Mucosa of gallbladder (tissue), 1 donor: ENCODE measurements at places on chromosomes 13 and 19.

GRCh38 chr19:16931306-16931705 is 42.5 kb downstream of the F2RL3 start:
- DNase-seq = no peak

- no peak for DNase-seq
Measured at GRCh38 chr13:72109863-72110262, 242.9 kb upstream of the DACH1 start.

GRCh38 chr19:32407004-32407992 is 1.7 kb downstream of the DPY19L3 start:
- DNase-seq = no peak

GRCh38 chr19:5563008-5563431 is 4.7 kb downstream of the TINCR start:
- no peak for DNase-seq

GRCh38 chr13:93687261-93687660 is 460.7 kb downstream of the GPC6 start:
- no peak for DNase-seq

DNA sequence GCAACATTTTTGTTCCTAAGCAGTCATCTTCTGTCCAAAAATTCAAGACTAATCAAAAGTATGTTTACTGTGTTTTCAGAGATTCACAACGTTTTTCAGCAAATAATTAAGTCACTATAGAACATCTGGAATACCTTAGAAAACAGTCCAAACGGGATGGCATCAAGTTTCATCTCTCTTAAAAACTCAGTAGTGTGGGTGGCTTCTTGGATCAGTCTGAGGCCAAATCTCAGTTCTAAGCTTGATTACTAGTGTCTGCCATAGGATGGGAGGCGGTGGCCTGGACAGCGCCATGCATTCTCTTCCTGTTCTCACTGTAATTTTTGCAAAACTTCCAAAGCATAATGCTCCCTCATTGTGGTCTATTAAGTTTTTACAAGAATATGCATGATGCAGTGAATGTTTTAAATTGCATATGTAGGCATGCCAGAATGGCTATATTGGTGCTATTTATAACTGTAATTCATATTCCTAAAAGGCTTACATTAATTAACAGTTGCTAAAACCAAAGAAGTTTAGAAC is 37.1 kb downstream of the ANKRD10 start:
- no peak for DNase-seq

DNA sequence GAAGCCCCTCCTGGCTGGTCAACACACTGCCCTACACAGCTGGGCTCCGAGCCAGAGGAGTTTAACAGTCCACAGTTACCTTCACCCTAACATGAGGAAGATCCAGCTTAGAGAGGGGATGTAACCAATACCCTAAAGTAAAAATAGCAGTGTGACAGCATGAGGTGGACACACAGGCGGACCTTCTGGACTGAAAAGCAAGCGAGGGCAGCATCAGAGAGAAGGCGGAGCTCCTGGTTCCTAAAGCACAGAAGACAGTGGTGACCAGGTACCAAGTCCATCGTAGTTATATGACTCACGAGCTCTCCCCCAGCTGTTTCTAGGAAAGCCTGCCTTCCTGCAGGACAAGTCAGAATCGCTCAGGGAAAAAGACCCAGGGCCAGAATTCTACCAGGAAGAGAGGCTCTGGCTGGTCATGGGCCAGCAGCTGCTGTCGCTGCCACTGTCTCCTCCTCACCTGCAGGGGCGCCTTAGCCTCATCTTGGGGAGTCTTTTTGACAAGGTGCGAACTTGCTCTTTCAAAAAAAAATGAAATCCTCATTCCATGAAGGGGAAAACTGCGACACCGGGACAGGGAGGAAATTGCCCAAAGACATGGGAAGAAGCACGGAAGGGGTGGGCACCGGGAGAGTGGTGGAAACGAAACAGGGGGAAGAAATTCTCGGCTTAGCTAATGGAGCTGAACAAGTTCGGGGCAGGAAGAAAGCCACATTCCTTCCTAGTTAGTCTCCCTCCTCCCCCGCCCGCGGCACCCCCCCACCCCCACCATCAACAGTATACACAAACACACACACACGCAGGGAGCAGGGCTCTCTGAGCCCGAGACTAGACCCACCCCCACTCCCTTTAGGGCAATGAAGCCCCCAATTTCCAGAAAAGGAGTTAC is 1.7 kb downstream of the ELL start:
- DNase-seq = peak; percentile 81

DNA sequence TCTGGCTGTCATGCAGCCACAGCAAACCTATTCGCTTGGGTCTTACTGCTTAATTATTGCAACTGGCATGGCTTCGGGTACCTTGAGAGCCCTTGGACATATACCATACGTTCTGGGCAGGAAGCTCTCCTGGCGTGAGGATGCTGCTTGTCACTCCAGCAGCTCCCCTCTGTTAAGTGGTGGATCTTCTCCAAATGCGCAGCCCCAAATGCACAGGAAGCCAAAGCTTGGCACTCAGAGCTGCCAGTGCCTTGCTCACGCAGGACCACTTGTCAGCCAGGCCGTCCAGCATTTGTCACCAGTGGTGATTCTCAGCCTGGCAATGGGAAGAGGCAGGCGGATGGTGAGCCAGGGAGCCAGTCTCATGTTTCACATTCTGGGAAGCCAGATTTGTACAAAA is 158.6 kb downstream of the KATNAL1 start:
- DNase-seq = no peak
